ENCODE measurements at places on chromosomes 11 and 22.

DNA sequence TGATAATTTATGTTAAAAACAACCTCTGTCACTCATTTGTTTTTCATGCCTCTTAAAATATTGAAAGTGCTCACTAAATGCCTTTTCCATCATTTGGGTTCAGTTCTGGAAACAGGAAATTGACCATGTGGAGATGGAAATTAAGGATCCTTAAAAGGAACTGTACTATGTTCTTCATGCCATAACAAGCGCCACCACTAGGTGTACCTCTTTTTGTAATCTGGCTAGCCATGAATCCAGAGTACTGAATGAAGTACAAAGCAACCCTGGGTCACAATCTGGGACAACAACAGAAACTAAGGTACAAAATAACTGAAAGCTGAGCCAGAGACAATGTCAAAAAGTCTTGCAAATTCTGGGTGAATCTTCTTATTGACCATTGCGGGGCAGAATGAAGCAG lies 559.1 kb downstream of the FAM181B start:
- DNase-seq, result no peak

DNA sequence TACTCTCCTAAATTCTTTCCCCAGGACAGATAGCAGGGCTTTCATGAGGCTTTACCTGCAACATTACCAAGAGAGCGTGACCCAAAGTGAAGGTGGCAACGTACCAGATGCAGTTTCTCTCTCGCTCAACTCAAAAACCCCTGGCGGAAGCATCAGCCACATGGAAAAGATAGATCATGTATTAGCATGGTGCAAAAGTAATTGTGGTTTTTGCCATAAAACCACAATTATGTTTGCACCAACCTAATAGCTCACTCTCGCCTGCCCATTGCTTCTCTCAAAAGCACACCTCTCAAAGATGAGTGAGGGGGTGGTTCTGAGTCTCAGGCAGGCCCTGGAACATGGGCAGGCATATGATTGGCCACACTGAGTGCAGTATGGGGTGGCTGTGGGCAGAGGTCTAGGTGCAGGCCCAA lies 7.0 kb downstream of the MS4A6A start:
- no peak for DNase-seq

GRCh38 chr11:90213322-90213721 lies 9.5 kb downstream of the CHORDC1 start:
- no peak for DNase-seq

DNA sequence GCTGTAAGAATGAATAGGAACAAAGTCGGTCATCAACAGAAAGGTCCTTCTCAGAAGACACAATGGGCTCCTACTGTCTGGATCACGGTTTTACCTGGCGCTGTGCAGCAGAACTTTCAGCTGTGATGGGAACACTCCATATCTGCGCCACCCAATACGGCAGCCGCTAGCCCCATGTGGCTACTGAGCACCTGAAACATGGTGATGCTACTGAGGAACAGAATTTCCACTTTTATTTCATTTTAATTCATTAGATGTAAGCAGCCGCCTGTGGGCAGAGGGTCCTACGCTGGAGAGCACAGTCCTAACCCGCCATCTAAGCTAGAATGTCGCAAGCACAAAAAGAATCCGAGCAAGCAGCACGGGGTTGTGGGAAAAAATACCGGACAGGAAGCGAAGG lies 2.7 kb downstream of the SULT4A1 start:
- DNase-seq, result no peak

DNA sequence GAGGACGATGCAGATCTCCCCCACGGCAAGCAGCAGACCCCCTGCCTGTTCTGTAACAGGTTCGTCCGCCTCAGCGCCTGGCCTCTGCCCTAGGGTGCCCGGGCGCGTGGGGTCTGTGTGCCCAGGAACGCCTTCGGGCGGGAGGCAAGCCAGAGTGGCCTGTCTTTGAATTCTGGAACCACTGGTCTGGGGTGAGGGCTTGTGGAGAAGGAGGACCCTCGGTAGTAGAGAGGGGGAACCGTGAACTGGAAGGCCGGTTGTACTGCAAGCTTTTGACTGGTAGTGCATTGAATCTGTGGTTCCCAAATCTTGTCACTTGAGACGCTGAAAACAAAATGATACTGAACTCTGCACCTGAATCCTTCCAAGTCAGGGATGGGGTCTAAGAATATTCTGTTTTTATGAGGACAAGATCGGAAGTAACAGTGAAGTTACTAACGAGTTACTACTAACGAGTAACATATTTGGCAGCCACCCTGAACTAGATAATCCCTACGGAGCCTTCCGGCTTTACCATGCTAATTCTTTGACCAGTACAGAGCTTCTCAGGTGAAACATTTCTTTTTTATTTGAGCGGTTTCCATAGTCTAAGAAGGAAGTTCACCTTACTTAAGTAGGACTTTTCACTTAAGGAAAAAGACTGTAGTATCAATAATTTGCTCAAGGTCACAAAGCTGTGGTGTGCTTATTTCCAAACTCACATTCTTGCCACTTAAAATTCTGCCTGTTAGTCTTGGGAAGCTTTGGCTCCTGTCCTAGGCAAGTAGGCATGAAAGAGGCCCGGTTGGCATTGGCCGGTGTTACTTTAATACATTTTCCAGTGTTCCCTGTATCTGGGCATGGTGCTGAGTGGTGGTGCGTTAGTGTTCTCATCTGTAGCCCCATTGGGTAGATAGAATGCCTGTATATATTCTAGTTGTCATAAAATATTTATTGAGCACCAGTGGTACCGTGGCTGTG lies 860 bp downstream of the PRMT3 start:
- no peak for DNase-seq

DNA sequence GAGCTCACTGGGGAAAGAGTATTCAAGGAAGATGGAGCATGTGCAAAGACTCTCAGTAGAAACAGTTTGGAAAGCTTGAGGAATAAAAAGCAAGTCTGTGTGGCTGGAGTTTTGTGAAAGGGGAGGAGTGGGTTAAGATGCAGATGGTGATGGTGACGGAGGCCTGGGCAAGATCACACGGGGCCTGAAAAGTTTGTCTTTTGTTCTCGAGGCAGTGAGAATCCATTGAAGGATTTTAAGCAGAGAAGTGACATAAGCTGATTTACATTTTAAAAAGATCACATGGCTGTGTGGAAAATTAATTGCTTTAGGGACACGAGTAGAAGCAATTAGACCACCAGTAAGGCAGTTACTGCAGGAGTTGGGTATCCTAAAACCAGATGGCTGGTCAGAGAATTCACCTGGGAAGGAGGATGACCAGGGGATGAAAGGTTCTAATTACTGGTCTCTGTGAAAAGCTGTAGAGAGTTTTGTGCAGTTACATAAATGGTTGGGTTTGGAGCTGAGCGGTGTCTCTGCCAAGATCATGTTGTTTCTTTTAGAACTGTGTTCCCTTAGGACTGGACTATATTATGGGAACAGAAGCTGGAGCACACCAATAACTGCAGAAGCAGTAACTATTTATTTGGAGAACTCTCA lies 7.1 kb downstream of the RRP8 start:
- DNase-seq, result no peak

DNA sequence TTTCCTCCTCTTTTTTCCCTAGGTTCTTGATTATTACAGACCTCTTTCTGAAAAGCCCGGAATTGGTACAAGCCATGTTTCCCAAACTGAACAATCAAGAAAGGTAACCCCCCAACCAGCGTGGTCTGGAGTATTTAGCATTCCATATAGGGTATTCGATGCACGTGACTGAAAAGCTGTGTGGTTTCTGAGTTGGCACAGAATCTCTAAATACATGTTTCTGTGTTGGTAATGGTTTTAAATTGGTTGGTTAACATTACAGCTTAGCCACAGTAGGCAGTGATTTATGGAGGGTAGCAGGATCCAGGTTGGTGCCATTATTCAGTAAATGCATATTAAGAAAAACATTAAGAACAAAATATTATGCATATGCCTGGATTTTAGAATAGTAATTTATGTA lies 46.8 kb downstream of the ATXN10 start:
- no peak for DNase-seq

DNA sequence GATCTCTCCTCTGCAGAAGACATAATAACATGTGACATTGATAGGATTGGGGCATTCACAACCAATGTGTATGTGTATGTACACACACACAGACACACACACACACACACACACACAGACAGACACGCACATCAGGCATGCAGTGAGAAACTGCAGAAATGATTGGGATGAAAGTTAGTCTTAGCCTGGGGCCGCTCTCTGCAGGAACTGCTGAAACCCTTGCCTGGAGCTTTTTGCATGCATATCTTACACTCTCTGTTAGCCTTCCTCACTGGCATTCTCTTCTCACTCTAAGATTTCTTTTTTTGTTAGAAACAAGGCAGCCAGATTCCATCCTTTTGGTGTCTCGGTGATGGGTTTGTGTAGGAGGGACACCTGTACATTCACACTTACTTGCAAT lies 337.9 kb downstream of the NELL1 start:
- no peak for DNase-seq

DNA sequence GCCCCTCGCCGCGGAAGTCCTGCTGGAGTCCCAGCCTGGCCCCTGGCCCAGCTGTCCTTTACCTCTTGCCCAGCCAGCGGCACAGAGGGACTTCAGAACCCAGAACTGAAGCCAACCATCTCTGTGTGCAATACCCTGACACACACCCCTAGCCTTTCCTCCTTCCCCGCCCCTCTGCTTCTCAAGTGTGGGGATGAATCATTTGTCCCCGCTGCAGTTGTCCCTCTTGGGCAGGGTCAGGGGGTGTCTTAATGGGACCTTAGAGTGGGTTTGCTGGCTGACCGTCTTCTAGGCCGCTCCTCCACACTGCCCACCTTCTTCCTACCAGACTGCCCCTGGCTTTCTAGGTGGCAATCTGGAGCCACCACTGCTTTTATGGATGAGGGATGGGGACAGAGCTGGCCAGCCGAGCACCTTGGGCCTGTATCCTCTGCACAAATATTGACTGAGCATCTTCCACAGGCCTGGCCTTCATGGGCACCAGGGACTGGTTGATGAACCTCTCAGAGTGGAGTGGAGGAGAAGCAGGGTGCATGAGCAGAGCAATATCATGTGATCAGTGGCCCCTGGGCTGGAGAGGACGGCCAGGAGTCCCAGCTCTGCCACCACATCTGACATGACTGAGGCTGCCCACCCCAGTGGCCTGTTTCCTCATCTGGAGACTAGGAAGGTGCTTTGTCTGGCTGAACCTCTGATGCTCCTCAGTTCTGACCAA lies 668 bp upstream of the CHST1 start:
- DNase-seq, result no peak

GRCh38 chr11:95650276-95650675 lies 139.3 kb downstream of the FAM76B start:
- no peak for DNase-seq

- DNase-seq, result no peak
Observed at GRCh38 chr11:130772266-130773227, 143.7 kb downstream of the SNX19 start.

DNA sequence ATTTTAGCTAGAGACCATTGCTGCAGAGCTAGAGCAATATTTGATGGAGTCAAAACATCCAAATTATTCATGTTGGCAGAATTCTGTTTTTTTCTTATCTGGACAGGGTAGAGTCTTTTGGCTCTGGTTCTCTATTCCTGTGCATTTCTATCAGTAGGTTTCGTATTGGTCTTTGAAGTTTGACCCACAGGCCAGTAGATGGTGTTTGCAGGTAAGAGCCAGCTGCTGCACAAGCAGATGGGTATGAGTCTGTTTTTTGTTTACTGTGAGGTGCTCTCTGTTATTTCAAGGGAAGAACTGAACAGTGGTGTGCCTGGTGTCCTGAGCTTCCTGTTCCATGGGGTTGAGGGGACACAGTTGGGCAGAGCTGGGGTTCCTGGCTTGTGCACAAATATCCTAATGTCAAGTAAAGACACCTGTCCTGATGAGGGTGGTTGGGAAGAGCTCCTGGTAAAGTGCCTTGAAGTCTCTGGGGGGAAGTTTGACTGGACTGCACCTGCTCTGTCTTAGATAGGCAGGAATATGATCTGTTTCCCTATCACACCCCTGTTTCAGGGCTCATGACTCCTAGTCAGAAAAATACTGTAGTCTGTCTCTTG lies 34.0 kb upstream of the SLC22A25 start:
- DNase-seq, result no peak

- DNase-seq, result no peak
Observed at GRCh38 chr11:11416917-11417316, 63.9 kb upstream of the CSNK2A3 start.

DNA sequence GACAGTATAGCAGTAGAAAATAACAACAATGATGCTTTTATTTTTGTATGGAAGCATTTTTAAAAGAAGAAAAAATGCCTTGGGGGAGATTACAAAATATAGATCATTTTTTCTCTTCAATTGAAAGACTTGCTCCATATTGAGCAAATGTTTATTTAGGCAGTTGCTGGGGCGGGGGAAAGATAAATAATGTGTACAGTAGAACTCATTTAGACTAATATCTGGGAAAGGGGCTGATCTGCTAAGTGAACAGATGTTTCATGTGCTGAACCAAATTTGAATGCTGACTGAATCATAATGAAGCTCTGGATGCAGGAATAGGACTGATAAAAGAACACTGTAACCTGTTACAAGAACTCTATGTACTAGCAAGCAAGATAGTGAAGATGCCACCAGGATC lies 457.1 kb upstream of the TENM4 start:
- DNase-seq, result no peak

DNA sequence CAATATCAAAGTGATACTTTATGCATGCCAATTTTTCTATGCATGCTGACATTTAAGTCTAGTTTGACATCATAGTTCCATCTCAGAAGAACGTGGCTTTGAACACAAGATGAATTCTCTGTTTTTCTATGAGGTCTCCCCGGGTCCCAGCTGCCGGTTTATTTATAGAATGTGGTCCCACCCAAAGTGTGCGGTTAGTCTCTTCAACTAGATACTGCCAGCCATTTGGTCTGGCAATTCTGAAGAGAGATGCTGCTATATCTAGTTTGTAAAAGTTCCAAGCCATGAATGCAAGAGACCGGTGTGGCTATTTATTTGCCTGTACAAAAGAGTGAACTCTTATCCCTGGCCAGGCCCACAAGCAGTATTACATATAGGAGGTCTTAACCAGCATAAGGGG lies 9.2 kb downstream of the OR5A2 start:
- DNase-seq, result no peak

DNA sequence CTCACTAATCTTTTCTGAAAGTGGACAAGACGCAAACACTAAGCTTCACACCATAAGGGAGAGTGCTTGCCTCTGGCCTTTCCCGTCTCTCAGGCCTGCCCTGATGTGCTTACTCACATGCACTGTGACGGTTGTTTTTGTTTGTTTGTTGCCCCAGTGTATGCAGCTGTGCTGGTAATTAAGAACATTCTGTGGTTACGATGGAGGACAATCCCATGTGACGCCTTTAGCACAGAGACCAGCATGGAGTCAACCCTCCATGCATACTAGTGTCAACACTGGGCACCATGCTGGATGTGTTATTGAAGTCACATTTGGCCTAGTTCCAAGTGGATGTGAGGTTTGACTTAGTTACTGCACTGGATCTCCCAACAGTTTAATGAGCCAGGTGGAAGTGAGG lies 27.8 kb upstream of the CDON start:
- no peak for DNase-seq

DNA sequence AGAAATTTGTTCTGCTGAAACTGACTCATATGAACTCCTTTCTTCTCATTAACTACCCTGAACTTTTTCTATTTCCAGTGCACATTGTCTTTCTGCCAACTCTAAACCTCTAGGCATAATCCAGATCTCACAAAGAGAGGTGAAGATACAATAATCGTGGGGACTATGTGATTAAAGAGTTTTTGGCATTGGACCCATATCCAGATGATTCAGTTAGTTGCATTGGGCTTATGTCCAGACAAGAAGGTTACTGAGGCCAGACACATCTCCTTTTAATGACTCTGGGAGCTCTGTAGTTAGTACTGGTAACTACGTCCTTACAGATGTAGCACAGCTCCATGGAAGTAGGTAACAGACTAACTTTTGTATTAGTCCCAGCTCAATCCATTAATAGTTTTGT lies 273.0 kb downstream of the CASP12 start:
- no peak for DNase-seq

Measured in activated CD4-positive, alpha-beta T cell treated with anti-CD3 and anti-CD28 coated beads, Interleukin-2, amount 50 U/mL, for 4 hours (primary cell).